Activated CD4-positive, alpha-beta T cell treated with anti-CD3 and anti-CD28 coated beads, Interleukin-2, amount 50 U/mL, for 48 hours (primary cell): ENCODE measurements at places on chromosomes 1 and 21.
A peak's percentile ranks its signal among the peaks of the same experiment; 100 is the strongest.

GRCh38 chr1:18468570-18468969, 12.2 kb upstream of the KLHDC7A start:
- no peak for DNase-seq

DNA sequence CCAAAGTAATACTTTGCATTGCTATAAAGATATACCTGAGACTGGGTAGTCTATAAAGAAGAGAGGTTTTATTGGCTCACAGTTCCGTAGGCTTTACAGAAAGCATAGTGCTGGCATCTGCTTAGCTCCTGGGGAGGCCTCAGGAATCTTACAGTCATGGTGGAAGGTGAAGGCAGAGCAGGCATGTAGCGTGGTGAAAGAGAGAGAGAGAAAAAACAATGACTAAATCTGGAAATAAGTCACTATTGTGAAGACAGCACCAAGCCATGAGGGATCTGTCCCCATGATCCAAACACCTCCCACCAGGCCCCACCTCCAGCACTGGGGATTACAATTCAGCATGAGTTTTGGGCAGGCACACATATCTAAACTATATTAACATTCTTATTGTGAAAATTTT, 30.4 kb downstream of the SLC30A7 start:
- DNase-seq, result no peak

DNA sequence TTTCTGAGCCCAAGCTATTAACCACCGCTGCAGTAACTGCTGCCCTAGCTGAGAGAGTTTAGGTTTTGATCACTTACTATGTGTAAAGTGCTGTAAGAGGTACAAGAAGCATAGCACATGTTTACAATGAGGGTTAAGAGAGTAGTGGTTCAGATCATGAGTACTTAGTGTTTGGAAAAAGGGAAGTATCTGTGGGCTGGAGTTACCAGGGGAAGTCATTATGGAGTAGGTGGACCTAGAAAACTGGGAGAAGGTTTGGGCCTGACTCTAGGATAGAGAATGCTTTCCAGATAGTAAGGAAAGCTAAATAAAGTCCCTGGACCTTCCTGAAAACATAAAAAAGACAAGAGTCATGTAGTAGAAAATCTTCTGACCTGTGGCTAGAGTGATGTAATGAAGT, 149.6 kb upstream of the PLXNA2 start:
- no peak for DNase-seq

DNA sequence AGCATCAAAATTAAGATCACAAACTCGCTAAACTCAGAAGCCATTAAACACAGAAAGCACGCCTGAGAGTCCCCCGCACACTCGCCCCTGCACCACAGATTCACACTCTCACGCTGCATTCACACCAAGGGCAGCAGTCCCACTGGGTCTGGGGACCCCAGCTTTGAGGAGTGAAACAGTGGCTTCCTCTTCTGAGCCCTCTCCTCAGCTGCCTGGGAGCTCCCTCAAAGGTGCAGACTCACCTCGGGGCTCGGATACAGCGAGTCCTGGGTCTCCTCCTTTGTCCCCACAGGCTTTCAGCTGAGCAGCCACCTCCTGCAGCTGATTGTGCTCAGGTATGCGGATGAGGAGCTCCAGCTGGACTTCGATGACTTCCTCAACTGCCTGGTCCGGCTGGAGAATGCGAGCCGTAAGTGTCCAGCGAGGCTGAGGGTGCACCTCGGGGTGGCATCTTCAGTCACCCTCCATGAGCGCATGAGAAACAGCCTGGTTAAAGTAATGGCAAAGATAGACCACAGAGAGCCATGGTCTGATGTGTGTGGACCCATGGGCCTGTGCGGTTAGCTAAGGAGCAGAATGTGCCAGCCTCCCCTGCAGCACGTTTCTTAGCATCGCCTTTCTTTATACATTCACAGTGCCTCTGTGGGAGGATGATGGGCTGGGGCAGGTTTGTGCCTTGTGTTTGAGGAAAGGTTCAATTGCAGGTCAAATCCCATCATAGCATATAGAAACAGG, 47.9 kb downstream of the CAPN9 start:
- no peak for DNase-seq

- DNase-seq, result no peak
Observed at GRCh38 chr1:209642816-209643215, 9.4 kb downstream of the LAMB3 start.

- DNase-seq, result no peak
Observed at GRCh38 chr1:171655746-171656116, 3.2 kb upstream of the MYOC start.

DNA sequence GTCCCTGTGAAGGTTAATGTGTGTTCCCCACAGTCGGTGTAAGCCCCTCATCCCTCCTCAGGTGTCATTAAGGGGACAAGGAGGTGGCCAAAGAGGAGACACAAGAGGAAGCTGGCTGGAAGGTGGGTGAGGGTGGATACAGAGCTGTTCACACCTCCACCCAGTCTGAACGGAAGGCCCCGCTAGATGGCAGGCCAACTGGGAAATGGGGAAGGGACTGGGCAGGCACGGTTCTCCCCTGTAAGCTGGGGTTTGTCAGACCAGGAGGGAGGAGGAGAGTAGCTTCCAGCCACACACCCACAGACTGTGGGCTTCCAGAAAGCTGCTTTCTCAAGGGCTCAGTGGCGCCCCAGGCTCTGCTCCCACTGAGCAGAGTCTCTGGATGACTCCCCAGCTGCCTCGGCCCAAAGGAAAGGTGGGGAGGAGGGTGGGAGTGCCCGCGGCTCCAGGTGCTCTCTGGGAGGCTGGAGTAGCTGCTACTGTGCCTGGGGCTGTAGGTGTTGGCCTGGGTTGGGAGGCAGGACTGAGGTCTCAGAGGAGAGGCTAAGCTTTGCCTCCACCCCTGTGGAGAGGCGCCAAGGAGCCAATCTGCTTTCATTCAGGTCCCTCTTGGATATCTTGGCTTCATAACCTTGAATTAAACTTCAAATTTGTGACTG, 41.2 kb downstream of the PCP4 start:
- no peak for DNase-seq

DNA sequence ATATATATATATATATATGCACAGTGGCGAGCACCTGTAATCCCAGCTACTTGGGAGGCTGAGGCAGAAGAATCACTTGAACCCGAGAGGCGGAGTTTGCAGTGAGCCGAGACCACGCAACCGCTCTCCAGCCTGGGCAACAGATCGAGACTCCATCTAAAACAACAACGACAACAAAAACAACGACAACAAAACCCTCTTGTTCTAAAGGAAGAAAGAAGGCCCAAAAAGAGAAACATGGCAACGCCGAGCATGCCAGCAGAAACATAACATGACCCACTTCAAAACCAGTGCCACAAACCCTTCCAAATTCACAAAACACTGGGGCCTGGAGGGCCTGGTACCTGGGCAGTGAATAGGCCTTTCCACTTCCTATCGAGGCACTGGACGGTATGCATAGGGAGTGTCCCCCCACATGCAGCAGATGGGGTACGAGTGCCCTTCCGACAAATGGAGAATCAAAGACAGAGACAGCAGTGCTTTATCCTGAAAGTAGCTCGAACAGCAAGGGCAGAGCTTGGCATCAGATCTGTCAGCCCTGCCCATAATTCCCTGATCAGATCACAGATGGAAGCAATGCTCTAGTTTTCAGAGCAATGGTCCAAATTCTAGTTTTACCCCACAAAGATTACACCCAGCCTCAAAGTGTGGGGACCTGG, 52.0 kb downstream of the TOMM20 start:
- DNase-seq, result no peak

GRCh38 chr1:201488830-201489589, 17.9 kb downstream of the CSRP1 start:
- DNase-seq, result no peak

DNA sequence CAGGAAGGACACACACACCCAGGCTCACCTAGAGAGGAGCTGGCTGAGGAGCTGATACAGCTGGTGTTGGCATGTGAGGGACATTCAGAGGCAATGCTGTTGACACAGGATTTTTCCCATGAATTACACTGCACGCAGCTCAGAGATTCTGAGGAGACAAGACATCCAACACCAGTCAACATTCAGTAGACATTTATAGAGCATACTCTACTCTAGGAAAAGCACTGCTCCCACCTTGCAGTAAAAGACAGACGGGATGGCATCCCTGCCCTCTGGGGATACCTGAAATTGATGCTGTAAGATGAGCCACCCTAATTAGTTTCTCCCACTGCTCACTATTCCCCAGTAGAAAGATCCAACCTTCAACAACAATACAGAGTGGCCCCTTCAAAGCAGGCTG, 5.1 kb downstream of the LYPD8 start:
- no peak for DNase-seq

DNA sequence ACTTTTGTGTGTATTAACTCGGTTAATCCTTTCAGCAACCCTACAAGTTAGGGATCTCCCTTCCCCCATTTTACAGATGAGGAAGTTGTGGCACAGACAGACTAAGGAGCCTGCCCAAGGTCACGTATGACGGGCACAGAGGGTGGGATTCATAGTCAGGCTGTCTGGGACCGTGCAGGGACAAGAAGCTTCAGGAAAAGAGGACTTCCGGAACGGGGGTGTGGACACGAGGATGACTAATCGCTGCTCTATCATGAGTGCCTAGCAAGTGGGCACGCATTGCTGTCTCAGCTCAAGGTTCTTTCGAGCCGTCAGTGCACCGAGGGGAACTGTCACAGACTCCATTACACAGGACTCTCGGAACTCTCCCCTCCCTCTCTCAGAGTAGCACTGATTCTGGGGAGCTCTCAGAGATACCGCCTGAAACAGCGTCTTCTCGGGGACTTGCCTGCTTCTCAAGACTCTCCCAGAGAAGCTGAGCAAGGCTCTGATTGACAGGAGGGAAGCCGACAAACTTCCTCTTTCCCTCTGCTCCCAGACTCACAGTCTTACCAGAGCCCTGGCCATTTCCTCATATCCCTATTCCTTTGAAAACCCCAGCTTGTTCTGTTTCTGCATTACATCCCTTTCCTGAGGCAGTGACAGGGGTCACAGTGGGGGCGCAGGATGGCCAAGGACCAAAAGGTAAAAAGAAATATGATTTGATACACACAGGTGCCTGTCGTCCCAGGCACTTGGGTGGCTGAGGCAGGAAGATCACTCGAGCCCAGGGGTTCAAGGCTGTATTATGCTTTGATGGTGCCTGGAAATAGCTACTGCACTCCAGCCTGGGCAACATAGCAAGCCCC, 14.4 kb downstream of the FHAD1 start:
- DNase-seq, result peak; percentile 51

DNA sequence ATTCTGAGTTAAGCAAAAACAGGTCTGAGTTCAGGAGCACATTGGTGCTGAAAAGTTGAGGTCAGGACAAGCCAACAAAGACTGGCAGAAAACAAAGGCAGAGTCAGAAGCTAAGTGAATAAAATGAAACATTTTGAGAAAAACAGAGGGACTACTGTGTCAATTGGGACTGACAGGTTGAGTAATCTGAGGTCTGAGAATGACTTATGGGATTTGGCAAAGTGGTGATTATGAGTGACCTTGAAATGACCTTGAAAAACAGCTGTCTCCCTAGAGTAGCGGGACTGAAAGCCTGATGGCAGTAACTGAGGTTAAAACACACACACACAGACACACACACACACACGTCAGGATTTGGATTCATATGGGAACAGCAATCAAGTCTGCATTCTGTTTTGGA, 8.8 kb upstream of the COG2 start:
- DNase-seq, result no peak

- no peak for DNase-seq
Observed at GRCh38 chr21:31589820-31590219, 69.7 kb upstream of the SOD1 start.

DNA sequence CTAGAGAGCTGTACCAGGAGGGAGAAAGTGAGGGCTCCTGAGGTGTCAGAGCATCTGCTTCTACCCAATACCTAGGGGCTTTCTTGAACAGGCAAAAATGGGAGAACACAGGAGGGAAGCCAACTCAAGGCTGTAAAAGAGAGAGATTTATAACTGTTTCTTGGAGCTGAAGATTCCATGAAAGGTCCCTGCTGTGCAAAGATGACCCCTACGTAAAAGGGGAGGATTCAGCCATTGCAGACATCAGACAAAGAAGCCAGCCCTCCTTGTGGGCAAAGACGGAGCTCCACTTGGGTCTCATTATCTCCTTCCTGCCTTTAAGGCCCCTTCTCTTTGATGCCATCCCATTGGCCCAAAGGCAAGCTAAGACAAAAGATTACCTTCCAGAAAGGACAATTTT, 524.1 kb upstream of the CAMK1G start:
- DNase-seq, result no peak

GRCh38 chr1:157136133-157136532, 2.1 kb downstream of the ETV3 start:
- no peak for DNase-seq

GRCh38 chr1:76961181-76961819, 94.0 kb downstream of the ST6GALNAC5 start:
- no peak for DNase-seq

DNA sequence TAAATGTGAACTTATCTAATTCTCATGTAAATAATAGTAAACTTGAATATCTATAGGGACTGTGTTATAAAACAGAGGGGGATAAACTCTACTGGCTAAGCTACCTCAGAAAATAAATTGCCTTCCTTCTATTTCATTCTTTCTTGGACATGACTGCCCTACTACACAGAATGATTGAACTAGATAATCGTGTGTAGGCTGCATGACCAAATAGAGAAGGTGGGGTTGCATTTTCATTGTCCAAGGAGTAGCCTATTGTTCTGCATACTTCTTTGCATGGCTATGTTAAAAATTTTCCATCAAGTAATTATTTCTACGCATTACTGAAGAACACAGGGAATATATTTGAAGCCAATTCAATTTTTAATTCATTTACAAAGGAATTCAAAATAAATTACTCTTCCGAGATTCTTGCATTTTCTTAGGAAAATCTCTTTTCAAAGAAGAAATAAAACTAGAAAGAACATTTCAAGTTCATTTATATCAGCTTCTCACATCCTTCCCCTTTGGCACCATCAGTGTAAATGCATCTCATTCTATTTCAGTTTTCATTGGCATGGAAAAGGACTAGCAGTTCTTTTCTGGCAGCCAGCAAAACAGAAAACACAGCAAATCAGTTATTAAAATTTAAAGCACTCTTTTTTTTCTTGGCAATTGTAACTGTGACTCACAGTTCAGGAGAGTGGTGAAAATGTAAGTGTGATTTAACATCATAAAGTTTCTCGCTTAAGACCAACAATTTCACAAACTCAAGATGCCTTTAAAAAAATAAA, 714.7 kb downstream of the NCAM2 start:
- no peak for DNase-seq

GRCh38 chr1:234602334-234603220, 7.4 kb downstream of the IRF2BP2 start:
- peak; percentile 34 for DNase-seq

DNA sequence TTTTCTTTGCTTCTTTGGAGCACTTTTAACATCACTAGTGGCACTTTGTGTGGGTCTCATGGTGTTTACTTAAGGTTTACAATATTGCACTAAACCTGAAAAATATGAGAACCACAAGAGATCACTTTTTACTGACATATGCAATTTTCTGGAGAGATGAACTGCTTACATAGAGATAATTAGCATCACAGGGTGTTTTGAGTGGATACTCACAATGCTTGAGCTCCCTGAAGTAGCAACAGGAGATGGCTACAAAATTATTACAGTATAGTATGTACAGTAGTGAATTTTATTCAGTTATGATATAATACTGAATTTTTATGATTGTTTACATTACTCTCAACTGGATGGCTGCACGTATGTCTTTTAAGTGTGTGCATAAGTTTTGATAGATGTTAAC, 22.6 kb downstream of the RPRD2 start:
- no peak for DNase-seq

GRCh38 chr1:111679541-111679940, 59.7 kb downstream of the INKA2 start:
- DNase-seq, result no peak

- no peak for DNase-seq
Observed at GRCh38 chr1:230610589-230610988, 31.7 kb upstream of the COG2 start.

GRCh38 chr1:185477638-185478580, 160.9 kb upstream of the IVNS1ABP start:
- DNase-seq, result no peak

- no peak for DNase-seq
Observed at GRCh38 chr1:234570329-234571120, 39.5 kb downstream of the IRF2BP2 start.
